ENCODE measurements at places on chromosomes 13 and 19.

- no peak for DNase-seq
Observed at GRCh38 chr19:13109361-13110098, 6.9 kb upstream of the LYL1 start.

DNA sequence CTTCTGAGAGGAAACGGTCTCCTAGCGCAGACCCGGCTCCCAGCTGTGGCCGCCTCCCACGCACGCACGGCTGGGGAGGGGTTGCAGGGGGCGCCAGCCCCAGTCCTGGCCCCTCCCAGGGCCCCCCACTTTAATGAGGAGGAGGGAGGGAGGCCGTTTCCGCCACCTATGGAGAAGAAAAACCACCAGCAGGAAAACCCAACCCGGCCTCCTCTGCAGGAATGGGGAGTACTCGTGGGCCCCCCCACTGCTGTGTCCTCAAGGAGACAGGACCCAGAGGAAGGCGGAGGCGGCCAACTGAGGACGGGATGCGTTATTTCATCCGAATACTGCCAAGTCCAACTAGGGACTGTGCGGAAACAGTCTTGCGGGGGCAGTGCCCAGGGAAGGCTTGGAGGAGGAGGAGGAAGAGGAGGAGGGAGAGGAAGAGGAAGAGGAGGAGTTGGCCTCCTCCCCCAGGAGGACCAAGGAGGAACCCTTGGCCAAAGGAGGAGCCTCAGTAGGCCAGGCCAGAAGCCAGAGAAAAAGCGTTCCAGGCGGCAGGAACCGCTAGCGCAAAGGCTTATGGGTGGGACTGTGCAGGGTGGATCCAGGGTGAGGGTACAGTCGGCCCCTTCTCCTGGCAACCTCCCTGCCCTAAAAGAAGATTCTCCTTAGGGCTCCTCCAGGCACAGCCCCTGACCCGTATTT is 3.9 kb upstream of the SSBP4 start:
- no peak for DNase-seq

GRCh38 chr19:15307169-15307568 is 25.2 kb downstream of the BRD4 start:
- no peak for DNase-seq

DNA sequence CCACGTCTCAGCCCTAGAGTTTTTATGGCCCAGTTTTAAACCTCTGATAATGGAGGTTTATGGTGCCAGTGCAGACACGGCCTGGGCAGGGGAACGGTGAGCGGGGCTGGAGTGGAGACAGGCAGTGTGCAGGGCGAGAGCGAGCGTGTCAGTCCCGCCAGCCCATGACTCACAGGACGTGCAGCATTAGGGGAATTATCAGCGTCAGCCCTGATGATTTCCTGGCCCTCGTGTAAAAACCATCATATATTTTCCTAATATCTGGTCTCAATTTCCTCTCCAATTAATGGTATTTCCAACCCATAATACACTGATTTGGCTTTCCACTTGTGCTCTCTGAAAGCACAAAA is 104.6 kb upstream of the VSTM2B start:
- DNase-seq: no peak

DNA sequence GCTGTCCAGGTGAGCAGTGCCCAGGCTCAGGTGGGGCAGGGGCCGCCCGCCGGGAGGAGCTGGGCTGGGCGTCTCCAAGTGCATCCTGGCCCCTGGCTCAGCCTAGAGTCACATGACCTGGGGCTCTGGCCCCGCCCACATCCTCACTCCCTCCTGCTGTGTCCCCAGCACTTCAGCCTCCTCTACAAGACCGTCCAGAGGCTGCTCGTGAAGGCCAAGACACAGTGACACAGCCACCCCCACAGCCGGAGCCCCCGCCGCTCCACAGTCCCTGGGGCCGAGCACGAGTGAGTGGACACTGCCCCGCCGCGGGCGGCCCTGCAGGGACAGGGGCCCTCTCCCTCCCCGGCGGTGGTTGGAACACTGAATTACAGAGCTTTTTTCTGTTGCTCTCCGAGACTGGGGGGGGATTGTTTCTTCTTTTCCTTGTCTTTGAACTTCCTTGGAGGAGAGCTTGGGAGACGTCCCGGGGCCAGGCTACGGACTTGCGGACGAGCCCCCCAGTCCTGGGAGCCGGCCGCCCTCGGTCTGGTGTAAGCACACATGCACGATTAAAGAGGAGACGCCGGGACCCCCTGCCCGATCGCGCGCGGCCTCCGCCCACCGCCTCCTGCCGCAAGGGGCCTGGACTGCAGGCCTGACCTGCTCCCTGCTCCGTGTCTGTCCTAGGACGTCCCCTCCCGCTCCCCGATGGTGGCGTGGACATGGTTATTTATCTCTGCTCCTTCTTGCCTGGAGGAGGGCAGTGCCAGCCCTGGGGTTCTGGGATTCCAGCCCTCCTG is 16.8 kb upstream of the CELF5 start:
- DNase-seq: no peak

DNA sequence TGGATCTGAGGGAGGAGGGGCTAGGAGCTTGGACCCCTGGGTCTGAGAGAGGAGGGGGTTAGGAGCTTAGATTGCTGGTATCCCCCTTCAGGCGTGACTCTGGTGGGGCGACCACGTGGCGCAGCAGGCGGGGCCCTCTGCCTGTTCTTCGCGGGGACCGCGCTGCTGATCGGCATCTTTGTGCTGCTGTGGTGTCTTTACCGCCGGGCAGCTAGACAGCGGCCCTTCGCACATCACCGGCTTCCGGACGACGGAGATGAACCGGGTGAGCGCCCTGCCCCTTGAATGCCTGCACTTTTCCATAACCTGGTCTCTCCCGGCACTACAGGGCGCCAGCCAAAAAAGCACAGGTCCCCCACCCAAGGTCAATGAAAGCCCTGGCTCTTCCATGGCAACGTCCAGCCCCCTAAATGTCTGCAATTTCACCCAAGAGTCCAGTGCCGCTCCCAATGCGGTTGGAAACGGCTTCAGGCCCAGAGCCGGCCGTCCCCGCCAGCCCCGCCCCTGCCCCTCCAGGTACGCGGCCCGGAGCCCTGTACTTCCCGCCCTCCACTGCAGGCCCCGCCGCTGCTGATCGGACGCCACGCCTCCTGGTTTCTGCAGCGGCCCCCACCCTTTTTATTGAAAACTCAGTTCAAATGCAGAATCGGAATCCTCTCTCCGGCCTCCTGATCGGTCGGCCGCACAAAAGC is 2.8 kb downstream of the GFY start:
- peak; percentile 45 for DNase-seq

DNA sequence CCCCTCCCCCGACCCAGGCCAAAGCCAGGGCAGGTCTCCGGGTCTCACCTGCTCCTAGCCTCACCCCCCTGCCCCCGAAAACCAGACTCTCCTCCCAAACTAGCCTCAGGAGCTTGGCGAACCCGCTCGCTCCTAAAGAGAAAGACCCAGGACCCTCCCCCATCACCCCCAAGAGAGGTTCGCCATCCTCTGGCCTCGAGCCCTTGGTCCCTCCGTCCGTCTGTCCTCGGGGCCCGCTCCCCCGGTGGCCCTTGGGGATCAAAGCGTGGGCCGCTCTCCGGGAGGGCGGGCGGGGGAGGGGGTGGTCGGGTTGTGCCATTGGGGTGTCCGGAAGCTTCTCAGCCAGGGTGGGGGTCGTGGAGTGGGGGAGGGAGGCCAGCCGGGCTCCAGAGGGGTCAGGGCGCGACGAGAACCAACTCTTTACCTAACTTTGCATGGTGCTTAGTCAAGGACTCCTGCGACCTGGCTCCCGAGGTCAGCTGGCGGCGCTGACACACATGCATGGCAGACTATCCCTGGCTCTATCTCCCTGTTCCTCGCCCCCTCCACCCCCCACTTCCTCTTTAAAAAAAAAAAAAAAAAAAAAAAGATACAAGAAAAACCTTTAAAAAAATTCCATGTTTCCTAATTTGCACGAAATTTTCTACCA is 15.6 kb downstream of the SMIM24 start:
- DNase-seq: no peak

- DNase-seq: no peak
Observed at GRCh38 chr13:51867062-51867461, 5.3 kb downstream of the CCDC70 start.

DNA sequence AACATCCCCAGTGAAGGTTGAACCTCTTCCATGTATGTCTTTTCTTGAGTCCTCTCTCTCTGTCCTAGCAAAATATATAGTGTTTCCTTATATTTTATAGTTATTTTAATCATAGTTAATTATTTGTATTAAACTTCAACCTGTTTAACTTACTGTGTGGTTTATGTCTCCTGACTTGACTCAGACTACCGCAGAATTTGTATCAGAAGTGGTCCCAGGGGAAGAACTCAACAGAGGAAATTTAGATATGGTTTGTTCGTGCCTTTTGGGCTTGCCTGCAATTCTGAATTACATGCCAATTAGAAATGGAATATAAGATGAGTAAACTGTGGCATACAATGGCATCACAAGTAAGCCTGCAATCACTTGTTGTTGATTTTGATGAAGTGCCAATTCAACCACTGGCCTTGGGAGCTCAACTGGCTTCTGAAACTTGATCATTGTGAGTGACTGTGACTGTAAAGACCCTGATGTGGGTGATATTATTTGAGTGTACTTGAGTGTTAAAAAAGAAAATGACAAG is 1459.5 kb upstream of the PCDH20 start:
- no peak for DNase-seq

DNA sequence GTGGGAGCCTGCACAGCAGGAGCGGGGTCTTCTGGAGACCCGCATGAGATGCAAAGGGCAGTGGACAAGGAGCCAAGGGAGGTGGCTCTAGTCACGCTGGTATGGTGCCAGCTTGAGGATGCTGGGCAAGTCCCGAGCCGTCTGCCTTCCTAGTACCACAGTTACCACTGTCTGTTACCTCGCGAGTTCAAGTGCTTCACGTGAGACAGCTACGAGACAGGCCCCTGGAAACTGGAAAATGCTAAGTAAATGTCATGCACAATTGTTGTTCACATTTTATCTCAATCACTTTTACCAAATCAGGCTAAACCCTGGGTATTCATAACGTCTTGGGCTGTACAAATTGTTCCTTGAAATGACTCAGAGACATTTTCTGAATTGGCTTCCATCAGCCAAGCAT is 155.7 kb downstream of the TNFRSF19 start:
- DNase-seq: no peak

DNA sequence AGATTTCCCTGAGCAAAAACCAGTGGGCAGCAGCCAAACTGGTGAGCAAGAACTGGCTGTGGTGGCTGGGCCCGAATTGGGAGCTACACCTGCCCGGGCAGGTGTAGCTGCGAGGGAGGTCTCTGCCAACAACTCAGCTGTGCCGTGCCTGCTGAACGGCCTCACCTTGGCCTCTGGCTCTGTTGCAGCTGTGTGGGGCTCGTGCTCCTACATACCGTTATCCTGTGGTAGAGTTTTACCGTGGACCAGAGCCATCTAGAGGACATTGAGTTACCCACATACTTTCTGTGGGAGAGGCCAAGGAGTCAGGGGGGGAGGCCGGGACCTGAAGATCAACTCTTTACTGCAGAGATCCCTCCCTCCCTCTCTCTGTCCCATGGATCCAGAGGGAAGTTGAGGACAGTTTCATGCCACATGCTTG is 113.2 kb downstream of the TM9SF2 start:
- no peak for DNase-seq

GRCh38 chr13:41973247-41973741 is 12.4 kb upstream of the VWA8 start:
- no peak for DNase-seq

- DNase-seq: no peak
Observed at GRCh38 chr19:16943942-16944625, 55.3 kb downstream of the F2RL3 start.

- DNase-seq: no peak
Observed at GRCh38 chr13:85492283-85492682, 306.9 kb downstream of the SLITRK6 start.

GRCh38 chr13:45138282-45138681 is 18.0 kb downstream of the GTF2F2 start:
- DNase-seq: no peak

DNA sequence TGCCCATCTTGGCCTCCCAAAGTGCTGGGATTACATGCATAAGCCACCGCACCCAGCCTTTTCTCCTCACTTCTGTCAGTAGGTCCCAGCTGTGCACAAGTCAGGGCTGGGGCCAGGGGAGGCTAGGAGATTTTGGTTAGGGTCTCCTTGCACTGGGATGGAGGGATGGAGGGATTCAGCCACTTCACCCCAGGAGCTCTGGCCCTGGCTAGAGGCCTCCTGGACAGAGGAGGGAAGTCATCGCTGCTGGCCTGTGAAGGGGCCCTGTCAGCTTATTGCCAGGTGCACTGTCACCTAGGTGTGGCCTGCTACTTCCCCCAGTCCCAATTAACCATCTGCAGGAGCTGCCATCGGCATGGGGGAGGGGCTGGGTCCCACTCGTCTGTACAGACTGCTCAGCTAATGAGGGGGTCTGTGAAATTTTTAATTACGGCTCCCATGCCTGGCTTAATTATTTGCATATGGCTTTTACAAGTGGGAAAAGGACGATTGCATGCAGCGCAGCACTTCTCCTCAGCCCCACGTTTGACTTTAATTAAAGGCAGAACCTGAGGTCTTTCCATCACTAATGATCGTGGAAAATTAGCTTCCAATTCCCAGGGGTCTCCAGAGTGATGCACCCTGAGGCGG is 52.4 kb downstream of the CHST8 start:
- DNase-seq: no peak
